ENCODE measurements at places on chromosomes 1 and 21. TPM values are rescaled to one million over a fixed set of nuclear protein-coding genes. Genes with fewer than 3 reads are reported as not detected.

The TMEM54 gene
- total RNA-seq = 23.6 TPM

DNA sequence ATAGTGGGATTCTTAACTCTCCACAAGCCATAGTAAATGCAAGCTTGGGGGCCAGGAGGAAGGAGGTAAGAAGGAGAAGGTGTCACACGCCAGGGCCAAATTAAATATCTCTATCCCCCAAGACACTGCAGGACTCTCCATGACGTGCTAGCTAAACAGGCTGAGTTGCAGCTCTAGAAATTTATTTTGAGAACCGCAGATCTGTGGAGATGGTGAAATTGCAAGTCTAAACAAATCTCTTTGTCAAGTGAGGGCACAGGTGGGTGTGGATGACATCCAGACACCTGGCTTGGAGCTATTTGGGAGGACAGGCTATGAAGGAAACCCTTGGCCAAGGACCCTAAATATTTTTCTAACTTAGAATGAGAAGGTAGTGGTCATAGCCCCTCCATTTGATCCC lies 39.5 kb upstream of the USP1 start:
- H3K27ac ChIP-seq = no peak overlapping the region
- H3K4me3 ChIP-seq = no peak overlapping the region
- H3K4me1 ChIP-seq = no peaks in the 10 kb centered on the region
- DNase-seq = no peak
- H3K27me3 ChIP-seq = no peaks in the 10 kb centered on the region

GRCh38 chr1:237098541-237098940 lies 56.6 kb downstream of the RYR2 start:
- no peak overlapping the region for H3K4me3 ChIP-seq
- H3K4me1 ChIP-seq = no peaks in the 10 kb centered on the region
- H3K27ac ChIP-seq = no peak overlapping the region

GRCh38 chr1:14725695-14726094 lies 127.2 kb downstream of the KAZN start:
- no peak for DNase-seq
- no peaks in the 10 kb centered on the region for H3K36me3 ChIP-seq
- no peaks in the 10 kb centered on the region for H3K4me1 ChIP-seq
- no peaks in the 10 kb centered on the region for H3K27me3 ChIP-seq
- no peak overlapping the region for H3K27ac ChIP-seq

GRCh38 chr1:203320591-203321272 lies 15.4 kb downstream of the BTG2 start:
- no peaks in the 10 kb centered on the region for H3K36me3 ChIP-seq
- DNase-seq = peak; percentile 94
- H3K4me3 ChIP-seq = no peak overlapping the region
- H3K27me3 ChIP-seq = peaks cover 12% of the 10 kb centered on the region
- H3K4me1 ChIP-seq = peaks cover 24% of the 10 kb centered on the region
